ENCODE measurements at places on chromosomes 16 and 17.

GRCh38 chr16:51637770-51638094 lies 486.7 kb upstream of the SALL1 start:
- no peaks in the 10 kb centered on the region for H3K36me3 ChIP-seq
- H3K4me1 ChIP-seq: no peaks in the 10 kb centered on the region
- H3K27me3 ChIP-seq: no peaks in the 10 kb centered on the region
- DNase-seq: no peak
- no peak overlapping the region for H3K4me3 ChIP-seq
- H3K27ac ChIP-seq: no peak overlapping the region

DNA sequence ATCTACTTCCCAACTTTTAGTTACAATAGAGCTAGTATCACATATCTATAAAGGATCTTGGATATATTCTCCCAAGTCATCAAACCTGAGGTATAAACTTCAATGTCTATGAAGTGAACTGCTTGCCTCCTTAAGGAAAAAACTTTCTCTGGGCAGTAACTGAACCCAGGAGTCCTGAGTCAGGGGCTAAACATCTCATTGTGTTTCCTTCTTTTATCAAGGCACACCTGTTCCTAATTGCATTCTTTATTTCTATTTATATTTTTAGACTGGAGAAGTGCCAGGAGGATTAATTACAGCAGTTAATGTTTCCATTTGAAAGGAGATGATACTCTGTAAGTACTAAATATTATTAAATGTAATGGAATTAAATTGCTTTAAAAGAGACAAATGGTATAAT lies 98.6 kb downstream of the CDH8 start:
- H3K36me3 ChIP-seq: no peaks in the 10 kb centered on the region
- no peak for DNase-seq

- H3K27me3 ChIP-seq: no peaks in the 10 kb centered on the region
- peaks cover 33% of the 10 kb centered on the region for H3K4me1 ChIP-seq
- no peaks in the 10 kb centered on the region for H3K36me3 ChIP-seq
- peak; percentile 89 for DNase-seq
- peak overlapping the region; percentile 92 for H3K27ac ChIP-seq
Observed at GRCh38 chr16:70746040-70746707, 54.8 kb downstream of the VAC14 start.

GRCh38 chr17:15886804-15887203 lies 58.1 kb upstream of the ADORA2B start:
- no peaks in the 10 kb centered on the region for H3K4me1 ChIP-seq
- H3K27me3 ChIP-seq: no peaks in the 10 kb centered on the region
- H3K27ac ChIP-seq: no peak overlapping the region
- no peak for DNase-seq
- no peaks in the 10 kb centered on the region for H3K36me3 ChIP-seq

GRCh38 chr16:12061336-12062055 lies 85.0 kb downstream of the SNX29 start:
- no peak overlapping the region for H3K4me3 ChIP-seq
- DNase-seq: no peak
- H3K27me3 ChIP-seq: no peaks in the 10 kb centered on the region
- no peaks in the 10 kb centered on the region for H3K36me3 ChIP-seq
- no peaks in the 10 kb centered on the region for H3K4me1 ChIP-seq

- H3K36me3 ChIP-seq: no peaks in the 10 kb centered on the region
- no peak overlapping the region for H3K27ac ChIP-seq
- H3K4me1 ChIP-seq: no peaks in the 10 kb centered on the region
- no peak for DNase-seq
Observed at GRCh38 chr17:82709024-82709675, 7.4 kb upstream of the FN3KRP start.

DNA sequence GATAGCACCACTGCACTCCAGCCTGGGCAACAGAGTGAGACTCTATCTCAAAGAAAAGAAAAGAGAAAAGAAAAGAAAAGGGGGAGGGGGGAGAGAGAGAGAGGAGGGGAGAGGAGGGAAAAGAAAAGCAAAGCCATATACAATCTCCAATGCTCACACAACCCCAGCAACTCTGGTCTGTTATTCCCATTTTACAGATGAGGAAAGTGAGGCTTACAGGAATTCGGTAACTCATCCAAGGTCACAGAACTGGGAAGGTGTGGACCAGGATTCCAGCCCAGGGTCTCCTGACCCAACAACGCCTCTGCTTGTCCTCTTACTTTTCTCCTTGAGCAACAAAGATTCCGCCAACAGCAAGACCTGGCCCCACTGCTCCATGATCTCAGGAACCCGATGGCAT lies 13.0 kb downstream of the PLA2G10 start:
- no peak for DNase-seq
- no peaks in the 10 kb centered on the region for H3K36me3 ChIP-seq
- no peak overlapping the region for H3K4me3 ChIP-seq
- H3K4me1 ChIP-seq: no peaks in the 10 kb centered on the region
- no peaks in the 10 kb centered on the region for H3K27me3 ChIP-seq

GRCh38 chr17:65362826-65363225 lies 198.6 kb downstream of the AXIN2 start:
- no peak overlapping the region for H3K4me3 ChIP-seq
- H3K27me3 ChIP-seq: no peaks in the 10 kb centered on the region
- no peak for DNase-seq
- no peaks in the 10 kb centered on the region for H3K36me3 ChIP-seq

DNA sequence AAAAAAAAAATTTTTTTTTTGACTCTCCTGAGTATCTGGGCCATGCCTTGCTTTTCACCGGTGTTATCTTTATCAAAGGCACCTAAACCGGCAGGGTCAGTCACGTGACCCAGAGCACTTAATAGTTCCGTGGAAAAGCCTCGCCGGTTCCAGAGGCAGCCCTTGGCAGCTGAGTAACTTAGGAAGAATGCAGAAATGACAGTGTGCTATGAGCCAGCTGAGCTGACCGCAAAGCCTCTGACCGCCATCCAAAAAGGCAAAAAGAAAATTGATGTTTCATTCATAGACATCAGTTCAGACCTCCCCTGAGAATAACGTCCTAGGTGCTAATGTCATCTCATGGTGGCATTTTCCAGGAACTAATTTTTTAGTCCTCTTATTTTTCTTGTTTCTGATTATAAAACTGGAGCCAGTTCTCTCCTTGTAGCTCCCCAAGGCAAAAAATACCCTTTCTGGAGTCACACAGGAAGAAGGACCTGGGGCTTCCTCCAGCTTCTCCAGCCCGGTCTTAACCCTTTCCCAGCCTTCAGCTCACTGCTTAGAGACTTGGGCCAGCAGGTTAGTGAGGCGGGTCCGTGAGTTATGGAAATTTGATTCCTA lies 122.6 kb downstream of the SOCS1 start:
- DNase-seq: peak; percentile 81
- no peaks in the 10 kb centered on the region for H3K27me3 ChIP-seq
- H3K4me1 ChIP-seq: peaks cover 35% of the 10 kb centered on the region
- H3K36me3 ChIP-seq: no peaks in the 10 kb centered on the region

DNA sequence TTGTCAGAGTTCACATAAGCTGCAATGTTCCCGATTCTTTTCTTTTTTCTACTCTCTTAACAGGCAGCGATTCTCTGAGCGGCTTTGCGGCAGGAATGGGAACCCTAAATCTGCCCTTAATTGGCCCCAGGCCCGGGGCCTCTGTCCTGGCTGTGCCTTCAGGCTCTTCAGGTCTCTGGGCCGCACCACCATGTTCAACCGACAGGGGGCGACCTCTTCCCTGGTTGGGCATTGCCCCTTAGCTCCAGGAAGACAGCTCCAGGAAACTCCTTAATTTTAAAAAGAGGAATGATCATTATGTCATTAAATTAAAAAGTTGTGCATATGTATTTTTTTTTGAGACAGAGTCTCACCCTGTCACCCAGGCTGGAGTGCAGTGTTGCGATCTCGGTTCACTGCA lies 20.3 kb downstream of the CACNG5 start:
- H3K4me3 ChIP-seq: no peak overlapping the region
- DNase-seq: no peak

- no peaks in the 10 kb centered on the region for H3K4me1 ChIP-seq
- H3K27me3 ChIP-seq: no peaks in the 10 kb centered on the region
- H3K4me3 ChIP-seq: no peak overlapping the region
- DNase-seq: no peak
- no peak overlapping the region for H3K27ac ChIP-seq
Observed at GRCh38 chr17:6544011-6544370, 12.4 kb downstream of the PITPNM3 start.

- no peaks in the 10 kb centered on the region for H3K36me3 ChIP-seq
- DNase-seq: peak; percentile 46
- peaks cover 10% of the 10 kb centered on the region for H3K4me1 ChIP-seq
- no peaks in the 10 kb centered on the region for H3K27me3 ChIP-seq
- H3K4me3 ChIP-seq: no peak overlapping the region
- H3K27ac ChIP-seq: no peak overlapping the region
Observed at GRCh38 chr17:63474174-63474573, 2.7 kb upstream of the ACE start.

GRCh38 chr16:4801051-4801961 lies 1.1 kb downstream of the ROGDI start:
- H3K27me3 ChIP-seq: no peaks in the 10 kb centered on the region
- no peaks in the 10 kb centered on the region for H3K36me3 ChIP-seq
- no peaks in the 10 kb centered on the region for H3K4me1 ChIP-seq
- peak overlapping the region; percentile 83 for H3K4me3 ChIP-seq
- H3K27ac ChIP-seq: peak overlapping the region; percentile 85
- no peak for DNase-seq

DNA sequence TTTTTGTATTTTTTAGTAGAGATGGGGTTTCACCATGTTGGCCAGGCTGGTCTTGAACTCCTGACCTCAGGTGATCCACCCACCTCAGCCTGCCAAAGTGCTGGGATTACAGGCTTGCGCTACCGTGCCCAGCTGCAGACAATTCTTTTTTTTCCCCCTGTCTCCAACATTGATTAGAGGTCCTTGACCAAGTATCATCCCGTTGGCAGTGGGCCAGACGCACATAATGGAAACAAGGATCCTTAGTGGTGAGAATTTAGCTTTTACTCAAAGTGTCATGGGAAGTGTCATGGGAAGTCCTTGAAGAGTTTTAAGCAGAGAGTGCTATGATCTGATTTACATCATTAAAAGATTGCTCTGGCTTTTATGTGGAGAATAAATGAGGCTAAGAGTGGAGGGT lies 2.1 kb upstream of the FBXO47 start:
- H3K4me3 ChIP-seq: no peak overlapping the region
- no peak for DNase-seq
- H3K36me3 ChIP-seq: no peaks in the 10 kb centered on the region
- no peak overlapping the region for H3K27ac ChIP-seq

GRCh38 chr16:57167953-57168352 lies 17.9 kb downstream of the PSME3IP1 start:
- DNase-seq: no peak
- H3K27me3 ChIP-seq: no peaks in the 10 kb centered on the region
- H3K4me1 ChIP-seq: no peaks in the 10 kb centered on the region

GRCh38 chr16:64687123-64687522 lies 434.7 kb downstream of the CDH11 start:
- no peaks in the 10 kb centered on the region for H3K36me3 ChIP-seq
- no peaks in the 10 kb centered on the region for H3K27me3 ChIP-seq
- no peak overlapping the region for H3K4me3 ChIP-seq
- H3K27ac ChIP-seq: no peak overlapping the region

DNA sequence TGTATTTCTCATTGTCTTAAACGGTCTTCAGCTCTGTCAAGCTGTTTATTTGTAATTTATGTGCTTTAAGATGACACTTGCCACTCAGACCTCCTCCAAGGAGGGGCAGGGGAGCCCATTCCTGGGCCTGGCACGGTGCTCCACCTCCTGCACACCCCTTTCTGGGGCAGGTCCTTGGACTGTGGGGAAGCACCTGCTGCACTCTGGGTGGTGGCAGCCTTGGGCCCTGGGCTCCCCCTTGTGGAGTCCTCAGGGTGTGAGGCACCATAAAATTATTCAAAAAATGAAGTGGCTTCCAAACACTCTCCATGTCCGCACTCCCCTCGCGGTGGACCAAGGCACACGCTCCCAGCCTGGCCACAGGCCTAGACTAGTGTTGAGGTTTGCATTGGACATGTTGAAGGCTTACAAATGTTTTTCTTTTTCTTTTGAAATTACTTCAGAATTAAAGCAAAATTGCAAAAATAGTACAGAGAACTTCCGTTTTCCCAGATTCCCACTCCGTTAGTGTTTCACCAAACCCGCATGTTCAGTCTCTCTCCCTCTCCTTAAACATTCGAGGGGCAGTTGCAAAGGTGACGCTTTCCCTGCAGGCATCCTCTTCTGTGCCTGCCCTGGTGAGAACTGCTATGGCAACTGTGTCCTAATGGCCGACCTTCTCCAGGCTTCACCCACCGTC lies 32.4 kb downstream of the FOXK2 start:
- peak overlapping the region; percentile 86 for H3K27ac ChIP-seq
- H3K4me3 ChIP-seq: no peak overlapping the region
- H3K36me3 ChIP-seq: no peaks in the 10 kb centered on the region

DNA sequence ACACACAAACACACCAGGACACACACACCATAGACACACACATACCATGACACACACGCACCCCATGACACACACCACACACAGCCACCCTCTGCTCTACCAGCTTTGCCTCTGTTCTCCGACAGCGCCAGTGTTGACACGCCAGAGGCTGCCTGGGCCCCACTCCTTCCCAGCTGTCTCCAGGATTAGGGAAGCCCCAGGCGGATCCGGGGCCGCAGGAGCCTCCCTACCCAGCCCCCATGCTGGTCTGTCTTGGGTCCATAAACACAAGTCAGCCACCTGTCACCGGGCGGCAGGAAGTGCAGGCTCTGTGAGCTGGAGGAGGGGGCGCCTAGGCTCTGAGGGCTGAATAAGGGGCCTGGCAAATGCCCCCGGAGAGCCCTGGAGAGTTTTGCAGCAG lies 10.5 kb downstream of the TBC1D16 start:
- H3K4me1 ChIP-seq: peaks cover 12% of the 10 kb centered on the region
- H3K4me3 ChIP-seq: no peak overlapping the region
- no peaks in the 10 kb centered on the region for H3K27me3 ChIP-seq

- H3K36me3 ChIP-seq: no peaks in the 10 kb centered on the region
- no peak overlapping the region for H3K4me3 ChIP-seq
- H3K4me1 ChIP-seq: no peaks in the 10 kb centered on the region
- no peak for DNase-seq
- no peak overlapping the region for H3K27ac ChIP-seq
Observed at GRCh38 chr17:46057366-46057765, 58.3 kb downstream of the STH start.

GRCh38 chr17:15457723-15458094 lies 9.7 kb downstream of the CDRT4 start:
- H3K27ac ChIP-seq: peak overlapping the region; percentile 81
- H3K27me3 ChIP-seq: no peaks in the 10 kb centered on the region
- no peak overlapping the region for H3K4me3 ChIP-seq
- DNase-seq: peak; percentile 42

- no peak overlapping the region for H3K27ac ChIP-seq
- no peak for DNase-seq
- no peak overlapping the region for H3K4me3 ChIP-seq
- no peaks in the 10 kb centered on the region for H3K36me3 ChIP-seq
Observed at GRCh38 chr17:9324864-9325263, 250.8 kb downstream of the STX8 start.

GRCh38 chr16:3347586-3347985 lies 8.1 kb upstream of the OR2C1 start:
- no peaks in the 10 kb centered on the region for H3K4me1 ChIP-seq
- H3K27me3 ChIP-seq: no peaks in the 10 kb centered on the region
- no peak for DNase-seq
- no peaks in the 10 kb centered on the region for H3K36me3 ChIP-seq

GRCh38 chr16:85172455-85173145 lies 60.3 kb upstream of the CIBAR2 start:
- H3K4me1 ChIP-seq: peaks cover 6% of the 10 kb centered on the region
- no peak overlapping the region for H3K4me3 ChIP-seq
- H3K27me3 ChIP-seq: no peaks in the 10 kb centered on the region
- H3K27ac ChIP-seq: peak overlapping the region; percentile 52
- no peaks in the 10 kb centered on the region for H3K36me3 ChIP-seq

GRCh38 chr17:62966426-62967204 lies 580 bp downstream of the TANC2 start:
- H3K27ac ChIP-seq: peak overlapping the region; percentile 83
- H3K4me3 ChIP-seq: peak overlapping the region; percentile 93
- no peaks in the 10 kb centered on the region for H3K4me1 ChIP-seq

All from uterus (tissue), 4 donors.